Stimulated activated CD4-positive, alpha-beta T cell treated with anti-CD3 and anti-CD28 coated beads, Interleukin-4, amount 100 ng/mL, for 24 hours (primary cell): ENCODE measurements at places on chromosomes 12 and 14.

- no peak for DNase-seq
These were observed 229.2 kb upstream of the PLEKHG7 start for GRCh38 chr12:92473564-92473963.

DNA sequence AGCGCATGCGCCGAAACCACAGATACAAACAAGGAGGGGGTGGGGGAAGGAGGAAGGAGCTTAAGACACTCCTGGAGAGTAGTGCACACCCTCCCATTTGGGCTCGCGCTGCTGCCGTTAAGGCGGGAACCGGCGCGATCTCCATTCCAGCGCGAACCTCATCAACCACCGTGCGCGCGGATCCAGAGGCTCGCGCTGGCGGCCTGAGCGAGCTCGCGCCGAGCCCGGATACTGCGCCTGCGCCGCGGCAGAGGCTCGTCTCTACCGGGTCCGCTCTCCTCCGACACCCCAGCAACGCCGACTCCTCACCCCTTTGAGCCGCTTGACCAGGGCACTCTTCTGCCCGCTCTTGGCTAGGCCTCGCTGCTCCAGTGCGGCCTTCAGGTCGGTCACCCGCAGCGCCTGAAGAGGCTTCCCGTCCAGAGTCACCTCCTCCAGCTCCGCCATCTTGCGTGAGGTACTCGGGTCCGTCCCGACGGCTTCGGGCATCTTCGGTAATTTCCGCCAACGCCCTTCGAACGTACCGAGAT is at the start of gene ACIN1:
ACIN1 (minus strand) TSS at position 471 of the 530 bp plus-strand sequence; CDS start at position 447, 24 bp downstream.
- peak; percentile 78 for DNase-seq

- DNase-seq: no peak
These were observed 472.6 kb downstream of the SNAPC1 start for GRCh38 chr14:62234849-62235248.

DNA sequence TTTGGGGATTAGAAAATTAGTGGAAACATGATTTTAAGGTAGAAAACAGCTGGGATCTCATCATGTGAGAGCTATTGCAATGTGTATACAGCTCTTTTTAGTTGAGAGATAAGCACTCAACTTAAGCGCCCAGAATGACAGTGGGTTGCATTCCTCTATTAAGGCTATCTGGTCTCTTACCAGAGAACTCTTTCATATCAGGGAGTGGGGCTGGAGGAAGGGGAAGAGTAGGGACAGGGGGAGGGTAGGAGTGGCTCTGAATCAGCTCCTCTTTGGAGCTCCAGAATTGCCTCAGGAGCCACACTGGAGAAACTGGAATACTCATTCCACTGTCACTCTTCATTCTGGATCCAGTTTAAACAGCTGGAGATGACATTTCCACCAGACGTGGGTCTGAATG is 9.2 kb upstream of the PLEKHG3 start:
- no peak for DNase-seq

DNA sequence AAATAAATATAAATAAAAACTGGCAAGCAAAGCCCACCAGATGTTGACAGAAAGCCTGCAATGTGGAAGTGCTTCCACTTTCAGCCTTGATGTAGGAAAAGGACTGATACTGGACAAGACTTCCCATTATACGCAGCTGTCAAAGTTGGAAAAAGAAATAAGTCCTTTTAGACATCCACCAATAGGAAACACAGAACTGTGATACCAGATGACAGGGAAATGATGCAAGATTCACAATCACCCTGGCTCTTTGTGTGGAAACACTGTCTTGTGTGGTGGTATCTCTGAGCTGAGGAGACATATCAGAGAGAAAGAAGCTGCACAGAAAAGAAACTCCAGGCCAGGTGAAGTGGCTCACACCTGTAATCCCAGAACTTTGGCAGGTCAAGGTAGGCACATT is 13.8 kb upstream of the METAP2 start:
- no peak for DNase-seq

- DNase-seq: no peak
These were observed 85.5 kb downstream of the CDK17 start for GRCh38 chr12:96314723-96315122.

- DNase-seq: no peak
These were observed 99.2 kb downstream of the C12orf50 start for GRCh38 chr12:87930033-87930432.

- DNase-seq: no peak
These were observed 56.7 kb downstream of the BCL11B start for GRCh38 chr14:99215277-99215676.

GRCh38 chr14:78259831-78260230 is 89.7 kb downstream of the NRXN3 start:
- DNase-seq: no peak

DNA sequence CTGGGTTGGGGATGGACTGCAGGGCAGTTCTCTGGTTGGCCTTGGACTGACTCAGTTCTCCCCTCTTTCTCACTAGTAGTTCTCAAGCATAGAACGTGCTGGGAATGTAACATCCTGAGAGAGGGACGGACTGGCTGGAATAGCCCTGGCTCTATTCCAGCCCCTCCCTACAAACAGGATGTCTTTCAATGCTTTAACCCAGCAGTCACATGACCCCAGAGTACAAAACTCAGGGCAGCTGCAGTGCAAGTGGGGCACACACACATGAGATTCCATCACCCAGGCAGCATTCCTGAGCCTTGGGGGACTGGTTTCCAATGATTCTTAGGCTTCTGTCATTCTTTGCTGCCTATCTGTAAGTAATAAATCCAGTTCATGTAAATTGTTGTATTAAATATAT is 1.6 kb upstream of the ACOT6 start:
- no peak for DNase-seq

DNA sequence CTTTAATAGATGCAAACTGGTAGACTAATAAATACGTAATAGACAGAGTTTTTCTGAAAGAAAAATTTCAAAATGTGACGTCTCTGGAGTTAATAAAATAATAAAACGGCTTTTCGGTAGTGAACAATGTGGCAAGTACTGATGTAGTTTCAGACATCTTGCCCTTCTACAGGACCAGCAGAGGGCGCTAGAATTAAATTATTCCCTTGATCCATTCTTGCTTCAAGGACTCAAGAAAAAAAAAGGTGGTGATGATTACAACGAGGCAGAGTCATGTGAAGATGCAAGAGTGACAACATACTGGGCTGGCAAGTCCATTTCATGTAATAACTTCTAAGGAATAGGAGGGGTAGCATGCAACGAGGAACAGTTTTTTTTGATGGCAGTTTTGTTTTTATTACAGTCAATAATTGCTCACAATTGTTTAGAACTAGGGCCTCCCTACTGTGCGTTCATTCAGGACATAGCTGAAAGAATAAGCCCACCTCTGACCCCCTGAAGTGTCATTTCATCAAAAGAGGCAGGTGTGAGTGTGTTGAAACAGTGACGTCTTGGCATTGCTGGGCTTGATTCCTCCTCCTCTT is 101.0 kb upstream of the GZMB start:
- DNase-seq: peak; percentile 10

DNA sequence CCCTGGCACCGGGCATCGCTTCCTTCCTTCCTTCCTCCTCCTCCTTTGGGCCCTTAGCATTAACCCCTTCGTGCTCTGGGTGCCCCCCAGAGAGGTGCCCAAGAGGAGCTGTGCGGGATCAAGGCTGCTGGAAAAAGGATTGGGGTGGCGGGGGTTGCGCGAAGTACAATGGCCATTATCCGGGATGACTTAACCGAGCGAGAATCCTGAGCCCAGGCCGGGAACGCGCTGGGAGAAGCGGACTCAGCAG is 2.8 kb downstream of the DHH start:
- no peak for DNase-seq

- no peak for DNase-seq
These were observed 35.8 kb upstream of the HDAC7 start for GRCh38 chr12:47855502-47855901.

DNA sequence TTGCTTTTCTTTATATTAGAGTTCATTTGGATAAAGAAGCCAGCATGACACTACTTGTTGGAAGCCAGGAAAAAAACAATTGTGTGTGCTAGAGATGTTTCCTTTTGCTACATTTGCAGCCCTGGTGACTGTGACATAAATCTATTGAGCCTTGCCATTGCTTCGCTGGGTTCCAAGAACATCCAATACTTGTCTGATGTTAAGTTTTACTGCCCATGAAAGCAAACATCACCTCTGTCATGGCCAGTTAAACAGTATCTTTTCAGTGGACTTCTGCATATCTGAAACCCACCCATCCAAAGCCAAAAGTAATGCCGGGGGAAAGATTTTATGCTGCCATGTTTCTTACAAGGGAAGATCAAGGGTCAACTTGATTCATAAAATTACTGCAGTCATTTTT is 184.0 kb downstream of the MSRB3 start:
- no peak for DNase-seq

- no peak for DNase-seq
These were observed 91.0 kb downstream of the RBM19 start for GRCh38 chr12:113874999-113875561.

DNA sequence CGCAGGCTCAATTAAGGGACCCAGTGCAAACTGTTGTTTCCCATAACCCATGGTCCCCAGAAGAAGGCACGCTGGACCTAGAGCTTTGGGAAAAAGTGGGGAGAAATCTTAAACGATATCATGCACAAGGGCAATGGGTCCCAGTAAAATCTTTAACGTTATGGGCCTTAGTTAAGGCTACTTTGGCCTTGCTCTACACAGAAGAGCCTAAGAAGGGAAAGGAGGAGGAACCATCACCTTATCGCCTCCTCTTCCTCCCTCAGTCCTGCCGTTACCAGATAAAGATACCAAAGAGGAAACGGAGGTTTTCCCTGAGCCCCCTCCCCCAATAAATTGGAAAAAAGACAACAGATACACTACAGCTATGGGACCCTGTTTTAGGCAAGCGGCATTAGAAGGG is 116.9 kb downstream of the PPHLN1 start:
- no peak for DNase-seq

DNA sequence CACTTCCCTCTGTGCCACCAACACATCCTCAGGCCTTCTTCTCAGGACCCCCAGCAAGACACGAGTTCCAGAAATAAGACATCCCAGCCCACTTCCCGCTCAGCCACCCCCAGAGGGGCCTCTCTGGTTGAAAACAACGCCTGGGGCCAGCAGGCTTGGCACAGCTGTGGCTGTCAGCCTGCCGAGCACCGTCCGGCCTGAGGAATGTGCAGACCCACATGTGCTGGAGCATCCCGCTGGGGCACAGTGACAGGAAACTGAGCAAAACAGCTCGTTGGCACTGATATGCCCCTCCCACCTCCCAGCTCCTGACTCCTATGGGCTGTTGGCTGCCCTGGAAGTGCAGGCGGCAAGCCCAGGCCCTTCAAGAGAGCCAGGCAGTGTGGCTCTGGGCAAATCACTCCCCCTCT is 1.4 kb downstream of the SYNE3 start:
- no peak for DNase-seq

DNA sequence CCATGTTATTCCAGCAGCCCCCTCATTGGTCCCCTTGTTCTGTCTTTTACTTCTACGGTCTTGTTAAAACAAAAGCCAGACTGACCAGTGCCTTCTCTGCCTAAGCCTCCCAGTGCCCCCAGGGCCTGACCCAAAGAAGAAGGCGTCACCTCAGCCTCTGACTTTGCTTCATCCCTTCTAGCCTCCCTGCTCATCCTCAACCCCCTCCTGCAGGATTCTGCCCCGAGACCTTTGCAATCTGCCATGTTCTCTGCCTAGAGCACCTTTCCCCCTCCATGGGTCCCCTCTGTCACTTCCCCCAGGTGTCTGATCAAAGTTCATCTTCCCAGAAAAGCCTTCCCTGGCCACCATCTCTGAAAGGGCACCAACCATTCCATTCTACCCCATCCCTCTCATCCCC is 7.9 kb upstream of the RBM19 start:
- DNase-seq: no peak

- no peak for DNase-seq
These were observed 139.3 kb upstream of the PZP start for GRCh38 chr12:9347328-9348127.

GRCh38 chr14:52351233-52352060 is 37.3 kb downstream of the PTGER2 start:
- DNase-seq: no peak

GRCh38 chr12:111227476-111228420 is 141.1 kb downstream of the PHETA1 start:
- DNase-seq: no peak

DNA sequence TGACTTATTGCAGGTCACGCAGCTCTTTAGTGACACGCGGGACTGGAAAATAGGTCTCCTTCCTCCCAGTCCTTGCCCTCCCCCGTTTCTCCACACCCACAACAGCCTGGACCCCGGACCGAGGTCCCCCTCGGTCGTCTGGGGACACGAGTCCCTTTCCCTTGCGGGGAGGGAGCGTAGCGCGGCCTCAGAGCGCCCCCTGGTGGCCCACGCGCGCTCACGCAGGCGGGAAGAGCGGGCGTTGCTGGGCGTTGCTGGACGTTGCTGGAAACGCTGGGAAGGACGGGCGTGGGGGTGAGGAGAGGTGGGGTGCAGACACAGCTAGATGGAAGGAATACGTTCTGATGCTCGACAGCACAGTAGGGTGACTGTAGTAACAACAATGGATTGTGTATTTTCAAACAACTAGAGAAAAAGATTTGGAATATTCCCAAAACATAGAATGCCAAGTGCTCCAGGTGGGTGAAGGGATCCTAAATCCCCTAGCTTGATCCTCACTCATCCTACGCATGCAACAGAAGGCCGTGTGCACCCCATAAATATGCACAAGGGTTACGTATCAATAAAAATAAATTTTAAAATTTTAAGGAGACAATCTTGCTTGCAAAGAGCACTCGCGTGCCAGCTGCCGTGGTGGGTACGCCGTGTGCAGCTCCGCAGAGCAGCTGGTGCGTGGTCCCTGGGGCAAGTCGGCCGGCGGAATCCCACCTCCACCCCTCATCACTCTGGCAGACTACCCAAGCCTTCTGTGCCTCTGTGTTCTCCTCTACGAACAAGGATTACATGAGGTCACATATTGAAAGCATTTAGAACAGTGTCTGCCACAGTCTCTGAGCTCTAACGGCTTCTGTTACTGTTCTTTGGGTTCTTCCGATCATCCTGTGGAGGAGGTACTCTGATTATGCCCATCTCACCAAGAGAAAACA is 87.4 kb downstream of the B4GALNT3 start:
- DNase-seq: peak; percentile 69

DNA sequence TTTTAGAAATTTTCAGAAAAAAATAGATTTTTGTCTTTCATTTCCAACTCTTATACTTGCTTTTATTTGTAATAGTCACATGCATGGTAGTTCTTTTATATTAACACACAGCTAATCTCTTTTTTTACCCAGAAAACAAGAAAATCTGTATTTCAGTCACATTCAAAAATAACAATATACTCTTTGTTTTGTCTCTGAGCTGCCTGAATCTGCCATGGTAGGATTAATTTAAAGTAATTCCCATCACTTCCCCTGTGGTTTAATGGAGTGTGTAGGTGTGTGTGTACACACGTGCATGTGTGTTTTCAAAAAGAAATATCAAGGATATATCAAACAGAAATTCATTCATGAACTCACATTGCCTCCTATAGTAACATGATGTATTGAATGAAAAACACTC is 42.6 kb downstream of the PDZRN4 start:
- DNase-seq: no peak

DNA sequence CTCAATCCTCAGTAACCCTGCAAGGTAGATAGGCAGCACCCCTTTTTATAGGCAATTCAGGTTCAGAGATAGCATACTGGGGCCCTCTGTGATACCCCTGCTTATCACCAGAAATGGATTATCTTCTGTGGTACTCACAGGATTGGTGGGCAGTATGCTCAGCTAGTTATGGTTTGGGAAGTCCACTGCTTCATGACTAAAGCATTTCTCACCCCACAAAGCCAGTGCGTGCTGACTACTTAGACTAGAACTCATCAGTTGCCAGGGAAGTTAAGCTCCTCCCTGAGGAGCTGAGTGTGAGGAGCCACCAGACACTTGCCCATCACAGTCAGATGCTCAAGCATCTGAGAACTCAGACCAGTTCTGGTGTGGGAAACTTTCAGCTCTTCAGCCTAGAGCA is 76.3 kb downstream of the SCAF11 start:
- DNase-seq: no peak
